ENCODE measurements at places on chromosomes 1 and 21.

- no peak for DNase-seq
Observed at GRCh38 chr1:159089184-159089791, 12.7 kb upstream of the AIM2 start.

GRCh38 chr1:245984390-245985155 lies 522.5 kb downstream of the SMYD3 start:
- DNase-seq = no peak

GRCh38 chr1:22217811-22218460 lies 75.0 kb upstream of the WNT4 start:
- no peak for DNase-seq

GRCh38 chr1:53350853-53351767 lies 23.2 kb upstream of the LRP8 start:
- DNase-seq = no peak

DNA sequence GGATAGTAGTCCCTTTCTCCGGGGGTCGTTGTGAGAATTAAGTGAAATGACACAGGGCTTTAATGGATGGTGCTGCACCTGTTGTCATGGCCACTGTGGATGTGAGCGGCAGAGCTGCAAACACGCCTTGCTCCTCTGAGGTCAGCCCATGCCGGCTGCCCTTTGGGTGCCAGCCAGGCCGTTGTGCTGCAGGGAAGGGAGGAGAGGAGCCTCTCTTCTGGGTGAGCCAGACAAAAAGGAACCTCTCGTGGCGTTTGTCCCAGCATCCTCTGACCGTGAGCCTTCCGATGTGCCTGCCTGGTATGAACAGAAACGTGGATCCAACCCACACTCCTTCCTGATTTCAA lies 383.0 kb upstream of the VAMP3 start:
- DNase-seq = no peak

GRCh38 chr1:205925736-205926135 lies 17.5 kb downstream of the SLC26A9 start:
- no peak for DNase-seq

DNA sequence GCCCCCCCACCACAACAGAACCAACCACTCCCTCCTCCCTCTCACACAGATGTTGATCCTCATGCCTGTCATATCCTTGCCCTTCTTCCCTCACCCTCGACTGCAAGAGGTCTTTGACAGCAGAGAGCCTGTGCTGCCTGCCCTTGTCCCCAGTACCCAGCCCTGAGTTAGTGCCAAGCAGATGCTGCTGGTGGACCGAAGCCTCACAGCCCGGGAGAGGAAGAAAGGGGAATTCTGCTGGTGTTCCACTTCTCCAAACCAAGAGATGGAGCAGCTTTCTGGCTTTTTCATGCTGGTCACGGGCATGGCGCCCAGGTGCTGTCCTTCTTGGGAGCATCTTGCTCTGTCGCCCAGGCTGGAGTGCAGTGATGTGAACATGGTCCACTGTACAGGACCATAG lies 69.1 kb downstream of the SLC66A1 start:
- no peak for DNase-seq

DNA sequence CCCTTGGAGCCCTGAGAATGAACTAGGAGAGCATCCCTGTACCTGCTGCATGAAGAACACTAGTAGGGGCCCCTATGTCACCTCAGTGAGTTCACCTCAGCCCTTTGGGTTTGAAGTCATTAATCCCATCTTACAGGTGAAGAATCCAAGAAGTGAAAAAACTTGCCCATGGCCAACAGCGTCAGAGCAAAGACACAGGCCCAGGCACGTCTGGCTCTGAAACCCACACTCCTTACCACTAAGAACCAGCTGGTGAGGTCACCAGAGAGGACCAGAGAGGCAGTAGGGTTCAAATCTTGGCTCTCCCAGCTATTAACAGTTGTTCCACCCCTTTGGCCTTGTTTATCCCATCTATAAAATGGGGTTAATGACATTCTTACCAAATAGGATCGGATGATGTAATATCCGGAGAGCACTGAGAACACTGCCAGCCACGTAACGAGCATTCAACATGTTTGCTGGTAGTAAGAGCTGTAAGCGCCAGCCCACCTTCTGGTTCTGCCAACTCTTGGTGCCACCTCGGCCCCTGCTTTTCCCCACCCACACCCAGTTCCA lies 8.8 kb downstream of the MATN1 start:
- no peak for DNase-seq

GRCh38 chr1:6300342-6301048 lies 39.6 kb upstream of the GPR153 start:
- no peak for DNase-seq

- DNase-seq = peak; percentile 12
Observed at GRCh38 chr1:36425791-36426190, 24.5 kb downstream of the OSCP1 start.

DNA sequence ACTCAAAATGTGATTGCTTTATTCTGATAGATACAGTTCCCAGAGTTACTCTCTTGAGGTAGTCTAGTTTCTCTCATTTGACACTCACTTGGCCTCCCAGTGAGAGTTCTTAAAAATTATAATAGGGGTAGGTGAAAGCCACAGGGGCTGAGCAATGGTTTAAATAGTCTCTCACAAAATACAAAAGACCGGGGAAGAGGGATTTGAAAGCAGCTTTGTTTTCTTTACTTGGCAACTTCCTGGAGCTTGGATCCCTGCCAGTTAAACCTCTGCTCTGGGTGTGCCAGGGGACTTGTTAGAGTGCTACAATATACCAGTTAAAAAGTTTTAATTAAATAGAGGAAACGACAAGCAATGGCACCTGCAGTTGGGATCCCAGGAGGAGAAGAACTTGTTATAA lies 31.7 kb downstream of the OR13G1 start:
- no peak for DNase-seq

- peak; percentile 72 for DNase-seq
Observed at GRCh38 chr1:23590058-23590783, 30.9 kb upstream of the ID3 start.

- DNase-seq = no peak
Observed at GRCh38 chr1:1119272-1119890, 3.5 kb upstream of the C1orf159 start.

DNA sequence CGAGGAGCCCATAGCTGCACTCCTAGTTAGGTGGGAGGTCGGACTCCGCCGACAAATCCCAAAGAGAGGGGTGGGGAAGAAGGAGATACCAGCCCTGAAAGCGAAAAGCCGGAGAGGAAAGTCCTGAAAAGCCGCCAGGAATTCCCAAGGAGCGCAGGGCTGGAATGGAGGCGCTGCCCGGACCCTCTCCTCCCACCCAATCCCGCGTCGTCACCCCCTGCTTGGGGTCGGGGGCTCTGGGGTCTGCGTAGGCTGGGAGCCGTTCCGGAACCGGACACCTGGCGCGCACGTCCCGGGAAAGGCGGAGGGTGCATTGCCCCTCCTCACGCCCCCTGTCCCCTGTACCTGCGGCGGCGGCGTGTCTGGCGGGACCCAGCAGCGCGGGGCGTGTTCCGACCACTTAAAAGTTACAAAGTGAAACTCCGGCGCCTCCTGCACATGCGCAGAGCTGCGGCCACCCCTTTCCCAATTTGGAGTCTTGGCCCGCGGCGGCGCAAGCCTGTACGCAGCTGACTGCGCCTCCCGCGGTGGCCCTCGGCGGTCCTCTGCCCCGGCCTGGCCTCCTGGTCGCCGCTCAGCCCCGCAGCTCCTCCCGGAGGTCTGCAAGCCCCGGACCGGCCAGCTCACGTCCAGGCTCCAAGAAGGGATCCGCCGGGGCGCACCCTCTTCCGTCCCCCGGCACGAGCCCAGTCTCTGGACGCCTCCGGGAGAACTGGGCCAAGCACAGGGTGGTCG lies at the start of gene TMEM63A:
TMEM63A (minus strand) TSS at position 422 of the 735 bp plus-strand sequence. CDS start 4,800 bp downstream, outside the sequence.
- peak; percentile 90 for DNase-seq

- no peak for DNase-seq
Observed at GRCh38 chr1:110250749-110251148, 40.6 kb downstream of the KCNC4 start.

DNA sequence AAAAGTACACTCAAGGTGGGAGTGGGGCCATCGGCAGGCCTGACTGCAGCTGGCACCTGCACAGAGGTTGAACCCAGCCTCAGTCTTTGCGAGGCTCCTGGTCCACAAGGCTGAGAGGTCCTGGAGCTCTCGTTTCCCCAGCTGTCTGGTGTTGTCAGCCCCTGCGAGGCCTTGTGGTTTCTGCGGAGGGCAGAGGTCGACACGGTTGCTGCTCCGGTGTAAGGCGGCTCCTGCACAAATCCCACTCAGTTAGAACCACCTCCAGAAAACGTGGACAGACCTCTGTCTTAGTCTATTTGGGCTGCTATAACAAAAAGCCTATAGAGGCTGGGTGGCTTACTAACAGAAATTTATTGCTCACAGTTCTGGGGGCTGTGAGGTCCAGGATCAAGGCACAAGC lies 5.8 kb downstream of the KIAA1614 start:
- DNase-seq = no peak

- DNase-seq = no peak
Observed at GRCh38 chr1:225341642-225342041, 86.2 kb downstream of the LBR start.

GRCh38 chr1:165686121-165686970 lies 12.0 kb downstream of the ALDH9A1 start:
- no peak for DNase-seq
